ENCODE measurements at places on chromosomes 5 and 9. TPM values are rescaled to one million over a fixed set of nuclear protein-coding genes. Genes with fewer than 3 reads are reported as not detected.

- peak; percentile 37 for DNase-seq
- peaks cover 59% of the 10 kb centered on the region for H3K36me3 ChIP-seq
- H3K27me3 ChIP-seq: no peaks in the 10 kb centered on the region
- no peak overlapping the region for H3K4me3 ChIP-seq
- no peaks in the 10 kb centered on the region for H3K4me1 ChIP-seq
Observed at GRCh38 chr5:177194268-177194667, 60.7 kb downstream of the NSD1 start.

DNA sequence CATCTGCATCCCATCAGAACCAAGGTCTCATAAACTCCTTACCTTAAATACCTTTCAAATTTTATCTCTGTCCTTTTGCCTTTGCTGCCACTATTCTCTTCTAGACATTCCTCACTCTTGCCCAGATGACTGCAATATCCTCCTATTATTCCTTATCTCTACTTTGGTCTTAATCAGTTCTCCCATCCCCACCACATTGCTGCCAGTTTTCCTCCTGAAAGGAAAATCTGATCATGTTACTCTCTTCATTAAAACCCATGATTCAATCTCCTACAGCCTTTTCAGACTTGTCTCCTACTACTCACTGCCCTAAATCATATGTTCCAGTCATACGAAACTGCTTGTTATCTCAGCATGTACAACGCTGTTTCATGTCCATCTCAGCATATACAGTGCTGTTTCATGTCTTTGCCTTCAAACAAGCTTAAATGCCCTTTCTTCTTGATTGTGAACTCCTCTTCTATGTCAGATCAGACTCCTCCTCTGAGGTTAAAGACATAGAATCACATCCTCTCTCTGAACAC, 152.6 kb upstream of the FST start:
- H3K36me3 ChIP-seq: no peaks in the 10 kb centered on the region
- no peaks in the 10 kb centered on the region for H3K4me1 ChIP-seq
- H3K27ac ChIP-seq: no peak overlapping the region
- H3K27me3 ChIP-seq: no peaks in the 10 kb centered on the region
- no peak overlapping the region for H3K4me3 ChIP-seq
- DNase-seq: no peak

- H3K36me3 ChIP-seq: no peaks in the 10 kb centered on the region
- H3K27ac ChIP-seq: no peak overlapping the region
- H3K4me3 ChIP-seq: no peak overlapping the region
Observed at GRCh38 chr9:71604197-71605063, 163.9 kb downstream of the CEMIP2 start.

DNA sequence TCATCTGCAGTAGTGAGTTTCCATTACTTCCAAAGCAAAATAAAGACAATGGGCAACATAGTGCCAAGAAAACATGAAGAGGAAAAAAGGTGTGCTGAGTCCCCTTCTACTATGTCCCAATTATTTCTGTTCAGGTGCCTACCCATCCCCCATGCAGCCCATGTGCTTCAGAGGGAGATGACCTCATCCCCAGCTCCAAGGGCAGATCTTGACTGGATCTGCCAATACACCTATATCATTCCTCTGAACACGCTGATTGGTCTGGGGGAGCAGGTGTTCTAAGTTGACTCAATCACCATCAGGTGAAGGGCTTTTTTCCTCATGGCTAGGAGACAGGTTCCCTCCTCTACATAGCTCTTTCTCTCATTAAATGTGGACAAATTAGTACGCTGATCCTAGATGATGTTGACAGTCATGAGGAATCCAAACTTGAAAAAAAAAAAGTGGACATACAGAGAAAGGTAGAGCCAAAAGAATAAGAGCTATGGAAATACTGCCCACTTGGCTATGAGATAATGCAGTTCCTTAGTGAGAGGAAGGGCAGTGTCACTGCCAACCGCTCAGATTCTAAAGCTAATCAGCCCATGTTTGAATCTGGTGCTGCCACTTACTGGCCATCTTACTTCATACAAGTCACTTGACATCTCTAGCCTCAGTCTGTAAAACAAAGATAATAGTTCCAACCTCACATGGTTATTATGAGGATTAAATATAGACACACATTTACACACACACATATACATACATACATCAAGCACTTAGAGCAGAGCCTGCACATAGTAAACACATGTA, 23.1 kb downstream of the PRELID2 start:
- peak; percentile 54 for DNase-seq
- no peak overlapping the region for H3K4me3 ChIP-seq
- H3K4me1 ChIP-seq: no peaks in the 10 kb centered on the region
- no peaks in the 10 kb centered on the region for H3K36me3 ChIP-seq
- no peak overlapping the region for H3K27ac ChIP-seq

GRCh38 chr9:70588381-70588780, 173.9 kb upstream of the KLF9 start:
- no peak overlapping the region for H3K4me3 ChIP-seq
- no peak overlapping the region for H3K27ac ChIP-seq
- no peaks in the 10 kb centered on the region for H3K4me1 ChIP-seq

- no peak overlapping the region for H3K4me3 ChIP-seq
- H3K4me1 ChIP-seq: 0 out of 2 replicates have a peak, but pooled peaks cover 3% of the 10 kb centered on the region
- no peaks in the 10 kb centered on the region for H3K27me3 ChIP-seq
- DNase-seq: no peak
- H3K36me3 ChIP-seq: no peaks in the 10 kb centered on the region
- no peak overlapping the region for H3K27ac ChIP-seq
Observed at GRCh38 chr9:91522481-91522880, 98.8 kb upstream of the NFIL3 start.

DNA sequence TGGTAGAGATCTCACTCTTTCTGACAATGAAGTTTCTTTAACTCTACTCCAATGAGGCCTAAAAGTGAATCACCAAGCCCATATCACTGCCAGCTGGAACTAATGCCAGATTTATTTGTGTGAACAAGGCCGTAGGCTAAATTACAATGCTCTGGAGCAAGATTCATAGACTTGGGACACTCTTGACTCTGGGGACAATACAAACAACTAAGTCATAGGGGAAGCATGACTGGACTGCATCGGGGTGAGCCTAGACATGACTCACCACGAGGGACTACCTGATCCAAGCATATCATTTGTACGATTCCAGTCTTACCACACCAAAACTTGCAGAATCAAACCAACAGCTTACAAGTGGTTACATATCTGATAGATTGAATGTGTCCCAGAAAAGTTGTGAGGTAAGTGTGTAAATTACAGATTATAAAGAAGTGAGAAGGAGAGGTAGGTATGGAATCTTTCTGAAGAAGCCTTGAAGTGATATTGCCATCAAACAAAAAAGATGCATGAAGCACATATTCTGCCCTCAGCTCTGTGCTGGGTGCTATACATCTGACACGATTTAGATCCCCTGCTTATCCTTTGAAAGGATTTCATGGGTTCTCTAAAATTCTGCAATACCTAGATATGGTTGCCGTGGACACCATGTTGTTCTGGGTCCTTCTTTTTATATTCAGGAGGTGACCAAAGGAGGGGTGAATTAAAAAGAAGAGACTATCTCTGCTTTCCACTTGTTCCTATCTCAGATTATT, 199.3 kb upstream of the PDE4D start:
- H3K27me3 ChIP-seq: no peaks in the 10 kb centered on the region
- H3K27ac ChIP-seq: no peak overlapping the region
- no peaks in the 10 kb centered on the region for H3K4me1 ChIP-seq
- DNase-seq: no peak
- H3K36me3 ChIP-seq: no peaks in the 10 kb centered on the region

GRCh38 chr5:129973716-129974426, 69.6 kb downstream of the CHSY3 start:
- no peak for DNase-seq
- H3K27ac ChIP-seq: no peak overlapping the region
- H3K4me3 ChIP-seq: no peak overlapping the region
- no peaks in the 10 kb centered on the region for H3K36me3 ChIP-seq
- H3K27me3 ChIP-seq: no peaks in the 10 kb centered on the region
- H3K4me1 ChIP-seq: no peaks in the 10 kb centered on the region

- H3K4me3 ChIP-seq: no peak overlapping the region
- no peaks in the 10 kb centered on the region for H3K4me1 ChIP-seq
- no peak for DNase-seq
- H3K27ac ChIP-seq: no peak overlapping the region
- H3K27me3 ChIP-seq: no peaks in the 10 kb centered on the region
Observed at GRCh38 chr5:43620944-43621505, 18.0 kb downstream of the NNT start.

DNA sequence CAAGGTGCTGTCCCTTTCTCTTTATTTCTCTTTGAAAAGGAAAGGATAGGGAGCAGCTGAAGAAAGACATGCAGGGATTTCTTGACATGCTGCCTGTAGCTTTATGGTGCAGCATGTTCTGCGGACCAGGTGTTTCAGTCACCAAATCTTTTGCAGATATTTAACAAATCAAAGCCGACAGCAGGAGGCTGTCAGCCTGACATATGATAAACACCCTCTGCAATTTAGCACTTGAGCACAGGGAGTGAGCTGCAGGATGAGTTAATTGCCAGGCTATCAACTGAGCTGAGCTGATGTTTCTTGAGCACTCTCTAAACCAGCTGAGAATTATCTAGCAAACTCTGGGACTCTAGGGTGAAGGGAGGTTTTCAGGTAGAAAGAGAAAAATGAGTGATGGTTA, 212.8 kb upstream of the ATP10B start:
- H3K27ac ChIP-seq: no peak overlapping the region
- peak; percentile 4 for DNase-seq
- H3K4me3 ChIP-seq: no peak overlapping the region
- H3K4me1 ChIP-seq: peaks cover 10% of the 10 kb centered on the region
- H3K36me3 ChIP-seq: no peaks in the 10 kb centered on the region
- no peaks in the 10 kb centered on the region for H3K27me3 ChIP-seq

- no peak overlapping the region for H3K27ac ChIP-seq
- no peak overlapping the region for H3K4me3 ChIP-seq
- no peaks in the 10 kb centered on the region for H3K36me3 ChIP-seq
- no peaks in the 10 kb centered on the region for H3K27me3 ChIP-seq
- DNase-seq: no peak
Observed at GRCh38 chr9:80070071-80070742, 498.4 kb downstream of the TLE4 start.

The ENTREP1 gene
- 11.6 TPM for total RNA-seq

The TAF11L3 gene
- not detected for total RNA-seq

The TLE1 gene
- 125 TPM for total RNA-seq

The ANXA2R gene
- not detected for total RNA-seq

The SHC3 gene
- total RNA-seq: 2.5 TPM

The PRELID2 gene
- 13.1 TPM for total RNA-seq

The GCNT4 gene
- 3.3 TPM for total RNA-seq

Measured in GM23338 (cell line).